Progenitor cell of endocrine pancreas (in vitro differentiated cells): ENCODE measurements at places on chromosomes 5 and 9. TPM values are rescaled to one million over a fixed set of nuclear protein-coding genes. Genes with fewer than 3 reads are reported as not detected.

DNA sequence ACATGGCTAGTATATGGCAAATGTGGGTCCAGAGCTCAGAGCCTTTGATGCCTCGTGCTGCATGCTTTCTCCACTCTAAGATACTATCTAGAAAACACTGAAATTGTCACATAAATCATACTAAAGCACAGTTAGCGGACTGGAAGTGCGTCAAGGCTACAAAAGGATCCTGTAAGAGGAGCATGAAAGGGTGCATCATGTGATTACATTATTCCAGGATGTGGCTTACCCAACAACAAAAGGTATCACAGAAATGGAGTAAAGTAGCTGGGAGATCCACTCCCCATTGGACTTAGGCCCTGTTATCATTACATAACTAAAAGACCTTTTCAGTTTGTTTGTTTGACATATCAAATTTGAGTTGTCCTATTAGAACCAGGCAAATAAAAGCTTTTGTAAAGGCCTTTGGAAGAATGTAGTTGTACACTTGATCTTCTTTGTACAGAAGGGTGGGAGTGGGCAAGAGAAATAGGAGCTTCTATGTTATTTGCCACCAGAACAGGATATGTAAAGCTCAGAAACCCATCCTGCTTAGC, 6.9 kb downstream of the SLC31A1 start:
- no peak for DNase-seq

The IL7R gene
- total RNA-seq, result not detected in 2 replicates

DNA sequence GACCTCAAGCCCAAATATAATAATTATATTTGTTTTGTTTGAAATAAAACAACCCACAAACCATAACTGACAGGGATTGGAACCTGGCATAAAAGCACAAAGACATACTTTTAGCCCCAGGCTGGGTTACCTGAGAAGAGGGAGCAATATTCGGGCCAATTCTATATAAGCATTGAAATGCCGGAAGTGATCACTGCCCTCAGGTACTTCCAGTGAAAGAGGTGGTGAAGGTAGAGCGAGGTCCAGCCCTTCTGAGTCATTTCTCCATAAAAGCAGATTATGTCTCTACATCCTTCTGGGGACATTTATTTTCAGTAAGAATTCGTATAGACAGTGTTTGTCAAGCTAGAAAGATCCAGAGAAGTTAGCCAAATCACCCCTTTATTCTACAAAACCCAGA, 59.6 kb downstream of the GCNT4 start:
- no peak for DNase-seq

DNA sequence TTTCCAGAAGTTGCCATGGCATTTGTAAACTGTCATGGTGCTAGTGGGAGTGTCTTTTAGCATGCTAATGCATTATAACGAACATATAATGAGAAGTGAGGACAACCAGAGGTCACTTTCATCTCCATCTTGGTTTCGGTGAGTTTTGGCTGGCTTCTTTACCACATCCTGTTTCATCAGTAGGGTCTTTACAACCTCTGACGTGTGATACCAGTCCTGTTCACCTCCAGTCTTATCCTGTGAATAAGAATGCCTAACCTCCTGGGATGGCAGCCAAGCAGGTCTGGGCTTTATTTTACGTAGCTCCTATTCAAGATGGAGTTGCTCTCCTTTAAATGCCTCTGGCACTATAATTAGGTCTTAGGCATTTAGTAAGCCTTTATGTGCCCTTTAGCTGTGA, 20.4 kb upstream of the RFK start:
- no peak for DNase-seq

DNA sequence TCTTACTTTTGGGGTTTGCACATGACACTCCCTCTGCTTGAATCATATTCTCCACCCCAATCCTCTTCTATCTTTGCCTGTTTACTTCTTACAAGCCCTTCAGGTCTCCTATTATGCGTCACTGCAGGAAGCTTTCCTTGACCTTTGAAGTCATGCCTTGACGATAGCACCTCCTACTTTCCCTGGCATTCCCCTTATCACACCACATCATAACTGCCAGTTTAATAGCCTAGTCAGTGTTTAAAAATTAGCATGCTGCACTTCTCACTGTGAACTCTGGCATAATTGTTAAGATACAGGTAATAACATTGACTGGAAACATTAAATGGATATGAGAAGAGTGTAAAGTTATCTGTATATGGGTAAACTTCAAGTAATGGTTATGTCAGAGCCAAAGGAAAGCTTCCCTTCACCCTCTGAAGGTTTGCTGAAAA, 37.1 kb upstream of the CEP120 start:
- no peak for DNase-seq

DNA sequence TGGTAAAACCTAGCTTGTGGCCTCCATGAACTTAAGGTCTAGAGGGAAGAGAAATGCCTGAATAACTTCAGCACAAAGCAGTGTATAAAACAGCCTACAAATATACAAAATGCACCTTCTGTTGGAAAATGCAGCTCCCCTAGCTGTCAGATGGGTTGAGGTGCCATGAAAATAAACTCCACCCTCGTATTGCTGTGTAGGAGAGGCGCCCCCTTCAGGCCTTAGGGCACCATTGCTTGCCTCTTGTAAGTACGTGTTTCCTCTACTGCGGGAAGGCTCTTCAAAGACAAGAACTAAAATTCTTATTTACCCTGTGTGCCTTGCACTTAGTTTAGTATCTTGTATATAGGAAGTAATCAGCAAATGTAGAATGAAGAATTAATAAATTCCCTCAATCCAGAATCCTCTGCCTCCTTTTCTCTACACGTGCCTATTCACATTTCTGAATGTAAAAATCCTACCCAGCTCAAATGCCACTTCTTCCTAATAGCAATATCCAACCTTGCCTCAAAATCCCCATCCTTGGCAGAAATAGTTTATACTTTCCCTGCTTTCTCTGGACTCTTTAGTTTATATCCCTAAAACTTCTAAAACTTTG, 393.7 kb upstream of the PDE4D start:
- no peak for DNase-seq
